ENCODE measurements at places on chromosomes 7 and 10. TPM values are rescaled to one million over a fixed set of nuclear protein-coding genes. Genes with fewer than 3 reads are reported as not detected.

- DNase-seq, result no peak
These were observed 26.1 kb upstream of the C10orf120 start for GRCh38 chr10:122725768-122726167.

- no peak for DNase-seq
These were observed 90.8 kb downstream of the ELAPOR2 start for GRCh38 chr7:86968618-86969017.

The GSTO2 gene
- not detected for total RNA-seq

- DNase-seq, result peak; percentile 47
These were observed 449.4 kb downstream of the TCERG1L start for GRCh38 chr10:130862122-130862521.

The AASS gene
- 34.3 TPM for total RNA-seq

- DNase-seq, result no peak
These were observed 6.9 kb upstream of the PFKP start for GRCh38 chr10:3060481-3060889.

GRCh38 chr7:31890766-31891165 lies 179.4 kb downstream of the PDE1C start:
- no peak for DNase-seq

- no peak for DNase-seq
These were observed 308.7 kb downstream of the DNAJB6 start for GRCh38 chr7:157645539-157645938.

DNA sequence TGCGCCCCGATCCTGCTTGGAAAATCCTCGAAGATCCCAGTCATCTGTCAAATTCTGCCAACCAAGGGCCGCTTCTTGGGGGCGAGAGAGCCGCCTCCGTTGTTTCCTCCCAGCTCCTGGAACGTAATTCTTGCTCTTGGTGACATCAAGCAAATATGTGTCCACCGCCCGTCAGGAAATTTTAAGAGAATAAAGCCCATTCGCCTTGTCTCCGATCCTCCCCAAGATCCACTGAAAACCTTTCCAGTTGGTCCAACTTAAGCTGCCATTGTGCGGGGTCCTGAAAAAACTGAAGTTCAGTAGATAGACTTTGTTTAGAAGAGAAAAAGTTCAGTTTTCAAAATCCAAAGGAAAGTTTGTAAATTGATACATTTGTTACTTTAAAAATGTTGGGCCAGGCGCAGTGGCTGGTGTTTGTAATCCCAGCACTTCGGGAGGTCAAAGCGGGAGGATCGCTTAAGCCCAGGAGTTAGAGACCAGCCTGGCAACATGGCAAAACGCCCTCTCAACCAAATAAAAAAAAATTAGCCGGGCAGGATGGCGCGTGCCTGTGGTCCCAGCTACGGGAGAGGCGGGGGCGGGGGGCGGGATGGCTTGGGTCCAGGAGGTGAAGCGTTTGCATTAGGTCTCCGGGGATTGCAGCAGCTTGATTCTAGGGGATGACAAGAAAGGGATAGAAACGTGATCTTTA lies 1.0 kb upstream of the ZNF800 start:
- no peak for DNase-seq

The MAT1A gene
- total RNA-seq, result 0.32 TPM

- DNase-seq, result no peak
These were observed 508 bp upstream of the KIF20B start for GRCh38 chr10:89700923-89701241.
